ENCODE measurements at places on chromosomes 16 and 17.

DNA sequence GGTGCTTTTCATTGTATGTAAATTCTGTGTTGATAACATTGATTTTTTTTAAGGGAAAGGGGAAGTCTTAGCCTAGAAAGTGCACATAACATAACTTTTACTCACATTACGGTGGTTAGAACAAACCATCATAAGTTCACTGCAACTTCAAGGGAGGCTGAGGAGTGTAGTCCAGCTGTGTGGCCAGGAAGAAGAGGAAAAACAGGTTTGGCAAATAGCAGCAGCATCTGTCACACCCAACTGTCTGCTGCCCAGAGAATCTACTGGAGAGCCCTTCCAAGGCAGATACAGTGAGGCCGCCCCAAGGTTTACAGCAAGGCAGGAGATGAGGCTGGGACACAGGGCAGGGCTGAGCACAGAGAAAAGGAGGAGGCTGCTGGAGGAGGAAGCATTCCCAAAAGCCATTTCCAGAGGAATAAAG is 60.6 kb downstream of the AIPL1 start:
- no peaks in the 10 kb centered on the region for H3K36me3 ChIP-seq
- DNase-seq = no peak
- no peak overlapping the region for H3K27ac ChIP-seq
- no peaks in the 10 kb centered on the region for H3K4me1 ChIP-seq
- no peak overlapping the region for H3K4me3 ChIP-seq
- H3K27me3 ChIP-seq = no peaks in the 10 kb centered on the region

DNA sequence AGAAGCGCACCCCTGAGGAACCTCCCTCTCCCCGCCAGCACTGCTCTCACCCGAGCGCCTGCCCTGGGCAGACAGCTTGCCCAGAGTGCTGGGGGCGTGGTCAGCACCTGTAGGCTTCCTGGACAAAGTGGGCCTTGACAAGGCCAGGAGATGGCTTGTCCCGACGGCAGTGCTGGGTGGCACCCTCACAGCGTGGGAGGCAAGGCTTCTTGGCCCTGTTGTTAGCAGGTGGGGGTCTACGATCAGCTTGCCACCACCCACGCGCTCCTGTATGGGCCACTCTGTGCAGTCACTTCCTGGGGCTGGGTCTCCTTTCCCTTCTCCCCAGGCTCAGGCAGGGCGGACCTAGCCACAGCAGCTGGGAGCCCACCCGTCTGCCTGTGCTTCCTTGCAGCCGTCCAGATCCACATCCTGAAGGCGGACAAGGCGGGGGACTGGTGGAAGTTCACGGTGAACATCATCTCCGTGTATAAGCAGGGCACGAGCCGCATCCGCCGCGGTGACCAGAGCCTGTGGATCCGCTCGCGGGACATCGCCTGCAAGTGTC is 218.0 kb downstream of the NTN1 start:
- no peaks in the 10 kb centered on the region for H3K36me3 ChIP-seq
- no peaks in the 10 kb centered on the region for H3K27me3 ChIP-seq
- DNase-seq = no peak
- H3K4me3 ChIP-seq = peak overlapping the region; percentile 67
- H3K4me1 ChIP-seq = peaks cover 81% of the 10 kb centered on the region

GRCh38 chr17:66970140-66970539 is 5.6 kb downstream of the CACNG4 start:
- no peak overlapping the region for H3K27ac ChIP-seq
- DNase-seq = no peak
- peaks cover 6% of the 10 kb centered on the region for H3K4me1 ChIP-seq
- no peaks in the 10 kb centered on the region for H3K36me3 ChIP-seq
- H3K27me3 ChIP-seq = no peaks in the 10 kb centered on the region

GRCh38 chr17:27218719-27219488 is 75.0 kb upstream of the WSB1 start:
- H3K27ac ChIP-seq = no peak overlapping the region
- no peaks in the 10 kb centered on the region for H3K36me3 ChIP-seq
- H3K4me3 ChIP-seq = no peak overlapping the region
- H3K27me3 ChIP-seq = no peaks in the 10 kb centered on the region

- H3K4me3 ChIP-seq = no peak overlapping the region
- no peak overlapping the region for H3K27ac ChIP-seq
- no peak for DNase-seq
- peaks cover 3% of the 10 kb centered on the region for H3K4me1 ChIP-seq
- no peaks in the 10 kb centered on the region for H3K36me3 ChIP-seq
Measured at GRCh38 chr17:82863941-82864712, 24.3 kb upstream of the ZNF750 start.
